Myocyte (in vitro differentiated cells): ENCODE measurements at places on chromosomes 16 and 17. TPM values are rescaled to one million over a fixed set of nuclear protein-coding genes. Genes with fewer than 3 reads are reported as not detected.

DNA sequence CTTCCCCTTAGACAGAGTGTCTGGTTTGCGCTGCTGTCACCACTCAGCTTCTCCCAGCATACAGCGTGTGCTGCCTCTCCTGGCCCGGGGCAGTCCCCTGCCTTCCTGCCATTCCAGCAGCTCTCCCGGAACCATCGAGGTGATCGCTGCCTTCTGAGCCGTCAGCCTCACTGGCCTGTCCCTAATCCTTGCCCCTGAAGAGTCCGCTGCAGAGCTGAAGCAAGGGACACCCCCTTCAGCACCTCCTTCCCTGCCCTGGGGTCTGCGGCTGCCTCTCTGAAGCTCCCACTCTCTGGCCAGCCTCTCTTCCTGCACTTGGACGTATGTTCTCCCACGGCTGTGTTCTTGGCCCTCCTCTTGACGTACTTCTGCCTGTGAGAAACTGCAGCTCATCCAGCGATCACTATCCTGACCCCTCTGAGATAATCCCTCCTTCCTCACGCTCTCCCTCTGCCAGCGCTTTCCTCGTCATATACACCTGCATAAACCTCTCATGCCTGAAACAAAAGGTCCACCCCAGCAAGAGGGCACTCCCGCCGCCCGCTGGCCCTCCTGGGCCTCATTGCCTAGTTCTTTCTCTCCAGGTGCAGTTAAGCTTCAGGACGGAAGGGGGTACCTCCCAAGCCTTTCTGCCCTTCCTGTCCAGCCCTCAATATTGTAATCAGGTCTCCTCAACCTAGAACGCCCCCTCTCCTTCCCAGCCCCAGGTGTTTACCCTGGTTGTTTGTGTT is 220.6 kb upstream of the CHMP6 start:
- DNase-seq = no peak

CCDC200 gene
- 0.62 TPM in 1 of 2 replicates, not detected in the other for total RNA-seq

DNA sequence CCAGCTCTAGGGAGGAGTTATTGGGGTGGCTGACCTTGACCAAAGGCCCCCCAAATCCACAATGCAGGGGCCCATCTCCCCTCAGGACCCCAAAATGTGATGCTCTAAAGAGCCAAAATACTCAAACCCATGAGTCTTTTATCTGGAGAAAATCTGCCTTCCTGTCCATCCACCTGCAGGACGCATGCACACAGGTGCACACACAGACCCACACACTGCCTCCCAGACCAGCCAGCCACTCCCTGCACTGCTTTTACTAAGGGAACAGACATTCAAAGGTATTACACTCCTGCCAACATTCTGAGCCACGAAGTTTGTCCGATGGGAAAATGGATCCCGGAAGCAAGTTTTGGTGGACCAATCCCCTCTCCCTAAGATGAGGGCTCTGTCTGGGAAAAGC is 76.1 kb upstream of the CDH5 start:
- no peak for DNase-seq

- peak; percentile 68 for DNase-seq
Measured at GRCh38 chr17:1275962-1276736, 3.3 kb upstream of the TRARG1 start.

- peak; percentile 87 for DNase-seq
Measured at GRCh38 chr17:45160447-45161287, 1.0 kb upstream of the HEXIM2 start.

MT1A gene
- total RNA-seq = not detected in 2 replicates

- DNase-seq = no peak
Measured at GRCh38 chr16:74892574-74893461, 92.1 kb downstream of the WDR59 start.

CMTM2 gene
- total RNA-seq = not detected in 2 replicates

GRCh38 chr17:2867441-2868424 is 71.5 kb downstream of the RAP1GAP2 start:
- DNase-seq = peak; percentile 57

PERCC1 gene
- total RNA-seq = not detected in 2 replicates

- DNase-seq = peak; percentile 65
Measured at GRCh38 chr16:83356266-83356665, 451.5 kb upstream of the HSBP1 start.

- no peak for DNase-seq
Measured at GRCh38 chr17:60891149-60891548, 213.5 kb downstream of the BCAS3 start.

CES3 gene
- 1.7 and 1.9 TPM in 2 replicates for total RNA-seq

TNS4 gene
- not detected in 2 replicates for total RNA-seq

- no peak for DNase-seq
Measured at GRCh38 chr17:79670537-79671084, 59.8 kb upstream of the RBFOX3 start.

NPIPA8 gene
- 1.8 TPM in 1 of 2 replicates, not detected in the other for total RNA-seq

HS3ST3B1 gene
- total RNA-seq = 4.5 and 6.0 TPM in 2 replicates

GRCh38 chr17:20226814-20227482 is 217.8 kb downstream of the SPECC1 start:
- DNase-seq = peak; percentile 87

HASPIN gene
- 0.78 and 1.6 TPM in 2 replicates for total RNA-seq

SLC5A2 gene
- 0.05 TPM in 1 of 2 replicates, not detected in the other for total RNA-seq

GRCh38 chr16:85505794-85506634 is 107.1 kb upstream of the GSE1 start:
- DNase-seq = no peak

GRCh38 chr17:58267347-58268324 is 13.1 kb downstream of the MPO start:
- DNase-seq = no peak

- no peak for DNase-seq
Measured at GRCh38 chr17:74748279-74748528, 224 bp upstream of the NHERF1 start.

SOX8 gene
- 53.9 and 116 TPM in 2 replicates for total RNA-seq

RCVRN gene
- not detected in 2 replicates for total RNA-seq

DNA sequence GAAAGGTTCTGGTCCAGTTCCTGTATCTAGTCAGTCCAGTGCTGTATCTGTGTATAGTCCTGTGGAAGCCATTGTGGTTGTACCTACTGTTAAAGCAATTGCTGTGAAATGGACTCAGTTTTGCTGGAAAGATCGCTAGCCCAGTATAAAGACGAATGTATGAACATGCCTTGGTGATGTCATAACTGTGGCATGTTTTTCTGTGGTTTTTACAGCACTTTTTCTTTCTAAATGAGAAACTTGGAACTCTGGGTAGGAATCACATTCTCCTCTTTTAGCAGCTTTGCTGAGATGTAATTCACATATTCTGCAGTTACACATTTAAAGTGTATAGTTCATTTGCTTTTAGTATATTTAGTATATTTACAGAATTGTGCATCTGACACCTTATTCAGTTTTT is 58.1 kb downstream of the MAP2K4 start:
- peak; percentile 40 for DNase-seq

GRCh38 chr17:66976781-66977201 is 12.3 kb downstream of the CACNG4 start:
- no peak for DNase-seq

GRCh38 chr17:5583426-5584382 is 605 bp downstream of the NLRP1 start:
- DNase-seq = peak; percentile 32

DNA sequence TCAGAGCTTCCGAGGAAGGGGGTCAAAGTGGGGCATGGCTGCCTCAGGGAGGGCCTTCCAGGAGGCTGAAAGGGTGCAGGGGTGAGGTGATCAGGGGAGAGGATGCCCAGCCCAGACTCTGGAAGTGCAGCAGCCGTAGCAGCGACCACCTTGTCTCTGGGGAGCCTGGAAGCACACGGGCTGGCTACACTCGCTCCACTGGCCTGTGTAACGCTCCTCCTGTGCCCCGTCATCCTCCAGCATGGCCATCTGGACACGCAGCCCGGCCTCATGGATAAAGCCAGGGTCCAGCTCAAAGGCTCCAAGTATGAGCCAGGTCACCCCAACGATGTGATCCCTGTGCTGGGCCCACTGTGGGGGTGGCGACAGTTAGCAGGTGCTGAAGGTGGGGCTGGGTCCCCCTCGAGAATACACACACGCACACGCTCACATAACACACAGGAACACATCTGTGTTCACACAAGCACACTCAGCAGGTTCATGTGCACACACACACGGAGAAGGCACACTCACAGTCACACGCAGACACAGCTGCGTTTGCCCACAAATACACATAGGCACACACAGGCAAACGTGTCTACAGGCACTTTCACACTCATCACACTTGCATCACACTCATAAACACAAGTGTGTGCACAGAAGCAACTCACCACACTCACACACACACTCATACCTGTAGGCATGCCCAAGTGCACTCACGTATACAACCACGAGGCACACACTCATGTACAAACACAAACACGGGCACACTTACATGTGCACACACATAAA is 19.3 kb downstream of the POLR3K start:
- DNase-seq = no peak

NGFR gene
- total RNA-seq = 44.7 and 113 TPM in 2 replicates

- DNase-seq = peak; percentile 34
Measured at GRCh38 chr16:24838554-24839266, 7.1 kb upstream of the SLC5A11 start.

GGA3 gene
- 18.9 and 22.2 TPM in 2 replicates for total RNA-seq

SLC6A2 gene
- total RNA-seq = not detected in 2 replicates

DNA sequence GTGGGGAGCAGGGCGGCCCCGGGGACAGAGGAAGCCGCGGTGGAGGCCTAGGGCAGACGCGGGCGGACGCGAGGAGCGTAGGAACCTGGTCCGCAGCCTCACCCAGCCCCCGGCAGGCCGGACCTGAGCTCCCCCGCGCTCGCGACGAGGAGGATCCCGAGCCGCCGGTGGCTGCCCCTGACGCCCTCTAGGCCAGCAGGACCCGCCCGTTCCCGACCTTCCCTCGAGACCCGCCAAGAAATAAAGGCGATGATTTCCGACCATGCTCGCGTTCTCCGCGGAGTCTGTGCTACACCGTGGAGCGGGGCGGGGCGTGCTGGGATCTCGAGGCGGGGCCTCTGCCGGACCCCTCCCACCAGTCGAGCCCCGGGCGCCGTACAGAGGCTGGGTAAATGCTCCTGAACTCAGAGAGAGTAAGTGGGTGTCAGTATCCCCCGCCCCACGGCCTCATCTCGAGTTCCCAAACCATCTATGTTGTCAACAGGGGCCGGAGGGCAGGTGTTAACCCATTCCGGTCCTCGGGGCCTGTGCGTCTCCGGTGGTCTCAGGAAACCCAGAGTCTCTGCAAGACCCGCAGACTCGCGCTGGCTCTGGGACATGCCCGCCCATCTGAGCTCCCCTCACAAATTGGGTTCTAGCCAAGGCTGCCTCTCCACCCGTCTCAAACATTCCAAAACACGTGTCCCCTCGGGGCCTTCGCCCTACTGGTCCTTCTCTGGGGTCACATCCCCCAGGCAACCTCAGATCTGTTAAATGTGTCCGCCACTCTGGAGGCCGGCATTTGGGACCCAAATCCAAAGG is 13.7 kb downstream of the SYCE1L start:
- peak; percentile 36 for DNase-seq

DNA sequence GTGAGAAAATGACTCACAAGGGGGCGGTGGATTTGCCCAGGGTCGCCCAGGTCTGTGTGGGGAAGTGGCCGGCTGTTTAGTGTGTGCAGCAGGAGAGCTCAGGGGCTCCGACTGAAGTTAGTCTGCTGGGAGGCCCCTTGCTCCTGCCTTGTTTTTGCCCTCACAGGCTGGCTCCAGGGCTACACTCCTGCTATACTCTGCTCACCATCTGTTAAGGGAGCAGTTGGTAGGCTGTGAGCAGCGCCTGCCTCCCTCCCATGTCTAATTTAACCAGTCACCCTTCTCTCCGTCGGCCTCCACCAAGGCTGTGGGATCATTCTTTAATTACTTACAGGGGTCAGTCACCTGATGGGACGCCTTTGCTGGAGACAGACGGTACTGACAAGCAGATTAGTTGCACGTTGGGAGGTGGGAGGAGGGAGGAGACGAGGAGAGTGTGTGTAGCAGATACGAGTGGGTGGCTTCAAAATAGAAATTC is 35.5 kb downstream of the KSR1 start:
- DNase-seq = no peak

KCTD2 gene
- total RNA-seq = 18.4 and 20.6 TPM in 2 replicates

DNA sequence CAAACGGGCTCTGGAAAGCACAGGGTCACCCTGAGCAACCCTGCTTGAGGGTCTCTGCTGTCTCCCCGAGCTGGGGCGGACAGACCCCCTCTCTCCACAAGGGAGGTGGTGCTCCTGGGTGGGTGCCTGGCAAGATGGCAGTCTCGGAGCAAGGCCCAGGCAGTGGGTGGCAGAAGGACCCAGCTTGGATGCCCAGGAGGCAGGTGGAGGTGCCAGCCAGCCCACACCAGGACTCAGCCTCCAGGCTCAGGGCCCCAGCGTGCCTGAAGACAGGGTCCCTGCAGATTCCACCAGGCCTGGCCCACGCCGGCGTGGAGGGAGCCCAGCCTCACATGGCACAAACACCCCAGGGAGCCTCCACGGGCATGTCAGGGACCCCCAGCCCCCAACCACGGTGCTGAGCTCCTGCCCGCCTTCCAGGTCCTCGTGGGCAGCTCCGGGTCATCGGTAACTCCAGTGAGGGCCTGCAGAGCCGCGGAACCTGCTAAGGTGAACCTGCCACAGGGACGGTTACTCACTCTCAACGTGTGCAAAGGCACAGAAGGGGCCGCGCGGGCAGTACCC is 20.8 kb downstream of the UNKL start:
- no peak for DNase-seq

STX1B gene
- total RNA-seq = 0.86 and 1.3 TPM in 2 replicates

DNA sequence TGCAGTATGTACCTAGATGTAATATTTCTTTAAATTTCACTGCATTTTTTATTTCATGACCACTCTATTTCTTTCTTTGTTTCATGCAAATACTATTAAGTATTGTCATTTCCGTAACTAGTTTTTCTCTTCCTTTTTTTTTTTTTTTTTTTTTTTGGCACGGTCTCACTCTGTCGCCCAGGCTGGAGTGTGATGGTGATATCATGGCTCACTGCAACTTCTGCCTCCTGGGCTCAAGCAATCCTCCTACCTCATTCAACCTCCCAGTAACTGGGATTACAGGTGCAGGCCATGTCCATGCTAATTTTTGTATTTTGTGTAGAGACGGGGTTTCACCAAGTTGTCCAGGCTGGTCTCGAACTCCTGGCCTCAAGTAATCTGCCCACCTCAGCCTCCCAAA is 70.7 kb downstream of the TMEM114 start:
- DNase-seq = no peak

- no peak for DNase-seq
Measured at GRCh38 chr16:12433691-12434390, 369.8 kb downstream of the CPPED1 start.

GRCh38 chr17:10477701-10478100 is 8.3 kb upstream of the MYH4 start:
- no peak for DNase-seq

DNA sequence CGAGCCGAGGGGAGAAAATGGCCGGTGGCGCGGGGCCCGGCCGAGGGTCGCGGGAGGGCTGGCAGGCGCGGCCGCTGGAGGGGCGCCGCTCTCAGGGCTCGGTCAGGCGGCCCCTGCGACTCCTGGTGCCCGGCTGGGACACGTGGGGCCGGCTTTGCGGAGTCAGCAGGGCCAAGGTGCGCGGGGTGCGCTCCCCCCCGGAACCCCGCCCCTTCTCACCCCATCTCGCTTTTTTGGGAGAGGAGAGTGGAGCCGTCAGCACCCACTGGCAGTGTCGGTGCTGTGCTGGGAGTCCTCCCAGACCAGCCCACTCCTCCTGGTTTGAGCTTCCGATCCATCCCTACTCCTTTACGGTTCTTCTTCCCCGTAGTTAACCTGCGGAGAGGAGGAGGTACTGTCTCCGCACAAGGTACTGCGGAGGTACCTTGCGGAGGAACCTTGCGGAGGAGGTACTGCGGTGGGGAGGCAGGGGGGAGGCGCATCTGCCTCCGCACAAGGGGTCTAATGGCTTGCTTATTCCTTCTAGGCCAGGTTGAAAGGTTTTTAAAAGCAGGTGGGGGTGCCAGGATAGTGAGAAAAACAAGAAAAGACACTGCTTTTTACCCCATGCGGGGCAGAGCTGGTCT is 19.1 kb upstream of the CBX8 start:
- no peak for DNase-seq
